ENCODE measurements at places on chromosomes 11 and 22.

- no peak for DNase-seq
These were observed 168.5 kb downstream of the MPPED1 start for GRCh38 chr22:43580271-43580750.

GRCh38 chr11:121958323-121958970 lies 157.6 kb downstream of the BLID start:
- no peak for DNase-seq

DNA sequence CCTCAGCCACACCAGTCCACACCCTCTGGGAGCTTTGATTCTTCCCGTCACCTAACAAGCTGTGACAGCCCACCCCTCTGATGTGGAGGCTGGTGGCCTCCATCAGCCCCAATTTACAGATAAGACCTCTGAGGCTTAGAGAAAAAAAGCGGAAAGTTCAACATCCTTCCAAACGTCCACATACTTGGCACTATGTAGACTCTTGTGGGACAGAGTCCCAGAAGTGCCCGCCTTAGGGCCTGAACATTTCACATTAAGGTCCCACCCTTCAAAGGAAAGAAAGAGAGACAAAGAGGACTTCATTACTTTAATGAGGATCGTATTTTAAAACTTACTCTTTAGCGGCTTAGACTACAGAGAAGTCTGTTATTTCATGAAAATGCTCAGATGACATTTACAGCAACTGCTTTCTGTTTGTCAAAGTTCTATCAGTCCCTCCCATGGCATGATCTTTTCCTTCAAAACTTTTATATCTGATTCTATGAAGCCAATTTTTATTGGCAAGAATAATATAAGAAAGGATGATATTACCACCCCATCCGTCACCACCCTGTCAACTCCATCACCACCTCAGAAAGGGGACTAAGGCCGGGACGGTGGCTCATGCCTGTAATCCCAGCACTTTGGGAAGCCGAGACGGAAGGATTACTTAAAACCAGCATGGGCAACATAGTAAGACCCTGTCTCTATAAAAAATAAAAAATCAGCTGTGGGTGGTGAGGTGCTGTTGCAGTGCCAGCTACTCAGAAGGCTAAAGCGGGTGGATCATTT lies 15.7 kb upstream of the SCGB1A1 start:
- DNase-seq = no peak

GRCh38 chr11:78079232-78080083 lies at the start of gene NDUFC2:
NDUFC2 (minus strand) TSS chr11:78079862; CDS start chr11:78079744, 118 bp downstream.
- DNase-seq = peak; percentile 85

- DNase-seq = no peak
These were observed 30.5 kb upstream of the CABP7 start for GRCh38 chr22:29689206-29689879.

- no peak for DNase-seq
These were observed 17.5 kb downstream of the KCNJ5 start for GRCh38 chr11:128908391-128909246.

GRCh38 chr11:124889191-124890091 lies 8.2 kb downstream of the ROBO4 start:
- no peak for DNase-seq

- no peak for DNase-seq
These were observed 11.5 kb upstream of the TBC1D22A start for GRCh38 chr22:46750863-46751443.

- DNase-seq = no peak
These were observed 685.0 kb downstream of the ETS1 start for GRCh38 chr11:127902382-127902781.

GRCh38 chr11:69985641-69986439 lies 92.3 kb upstream of the ANO1 start:
- DNase-seq = no peak

GRCh38 chr11:17014833-17015626 lies 816 bp upstream of the PLEKHA7 start:
- peak; percentile 42 for DNase-seq

GRCh38 chr11:120750647-120751549 lies 239.3 kb downstream of the GRIK4 start:
- no peak for DNase-seq

GRCh38 chr11:89452780-89453179 lies 38.4 kb downstream of the NOX4 start:
- no peak for DNase-seq

- peak; percentile 29 for DNase-seq
These were observed 41.2 kb downstream of the MYEOV start for GRCh38 chr11:69335007-69335780.

DNA sequence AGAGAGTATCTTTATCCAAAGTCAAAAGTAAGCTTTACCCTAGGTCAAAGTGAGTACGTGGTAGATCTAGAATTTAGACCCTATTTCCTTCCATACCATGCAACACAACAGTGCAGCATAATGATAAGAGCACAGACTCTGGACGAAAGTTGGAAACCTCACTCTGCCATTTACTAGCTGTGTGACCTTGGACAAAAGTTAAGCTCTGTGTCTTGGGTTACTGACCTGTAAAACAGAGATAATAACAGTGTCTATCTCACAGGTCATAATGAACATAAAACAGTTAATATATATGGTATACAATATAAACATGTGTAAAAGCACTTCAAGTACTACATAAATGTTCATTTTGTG lies 13.6 kb upstream of the CHRNA10 start:
- DNase-seq = no peak

- DNase-seq = peak; percentile 74
These were observed 10.4 kb upstream of the HIKESHI start for GRCh38 chr11:86291466-86292262.

GRCh38 chr22:43266076-43266475 lies 77.1 kb downstream of the SCUBE1 start:
- DNase-seq = no peak

DNA sequence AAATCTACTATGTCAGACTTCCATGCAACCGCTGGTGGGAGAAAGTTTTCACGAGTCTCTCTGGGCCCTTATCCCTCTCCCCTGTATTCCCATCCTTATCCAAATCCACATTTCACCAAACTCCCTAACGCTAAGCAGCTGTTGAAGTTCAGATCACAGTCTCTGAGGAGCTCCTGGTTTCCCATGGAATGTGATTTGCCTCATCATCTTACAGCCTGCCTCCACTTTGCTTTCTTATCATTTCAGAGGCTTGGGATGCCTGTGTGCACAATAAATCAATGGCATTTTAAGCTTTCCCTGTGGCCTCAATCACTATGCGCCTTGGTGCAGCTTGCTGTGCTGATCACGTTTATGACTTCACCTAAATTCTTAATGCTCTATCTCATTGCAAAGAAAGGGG lies 352.4 kb upstream of the FAT3 start:
- DNase-seq = no peak

DNA sequence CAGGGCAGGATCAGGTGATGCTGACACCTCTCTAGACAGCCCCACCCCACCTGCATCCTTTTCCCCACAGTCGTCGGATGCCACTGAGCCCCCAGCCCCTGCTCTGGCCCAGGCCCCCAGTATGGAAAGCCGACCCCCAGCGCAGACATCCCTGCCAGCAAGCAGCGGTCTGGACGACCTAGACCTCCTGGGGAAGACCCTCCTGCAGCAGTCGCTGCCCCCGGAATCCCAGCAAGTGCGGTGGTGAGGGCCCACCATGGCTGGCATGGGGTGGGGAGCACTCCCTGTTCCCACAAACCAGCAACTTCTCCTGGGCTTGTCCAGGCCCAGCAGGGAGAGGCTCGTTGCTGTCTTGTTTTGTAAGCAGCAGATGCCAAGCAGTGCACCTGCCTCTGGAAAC lies 9.5 kb upstream of the SH3BP1 start:
- DNase-seq = no peak

GRCh38 chr22:33919391-33920196 lies 682 bp downstream of the LARGE1 start:
- DNase-seq = peak; percentile 39

DNA sequence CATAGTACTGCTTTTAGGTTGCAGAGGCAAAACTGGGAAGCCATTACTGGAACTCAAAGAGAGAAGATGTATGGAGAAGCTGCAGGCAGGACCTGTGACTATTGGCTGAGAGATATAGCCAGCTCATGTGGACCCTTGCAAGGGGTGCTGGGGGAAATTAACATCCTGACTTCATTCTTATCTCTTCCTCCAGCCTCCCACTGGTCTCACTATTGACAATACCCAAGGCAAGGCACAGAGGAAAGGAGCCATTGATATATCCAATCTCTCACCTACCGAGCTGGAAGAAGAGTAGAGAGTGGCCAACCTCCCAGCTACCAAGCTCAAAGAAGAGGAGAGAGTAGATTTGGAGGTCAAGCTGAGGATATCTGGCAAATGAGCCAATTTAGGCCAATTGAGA lies 36.8 kb upstream of the ZBED5 start:
- DNase-seq = no peak

- no peak for DNase-seq
These were observed 10.8 kb upstream of the CCT8L2 start for GRCh38 chr22:16603448-16603768.

- DNase-seq = no peak
These were observed 38.2 kb downstream of the OR10A6 start for GRCh38 chr11:7892840-7893254.

DNA sequence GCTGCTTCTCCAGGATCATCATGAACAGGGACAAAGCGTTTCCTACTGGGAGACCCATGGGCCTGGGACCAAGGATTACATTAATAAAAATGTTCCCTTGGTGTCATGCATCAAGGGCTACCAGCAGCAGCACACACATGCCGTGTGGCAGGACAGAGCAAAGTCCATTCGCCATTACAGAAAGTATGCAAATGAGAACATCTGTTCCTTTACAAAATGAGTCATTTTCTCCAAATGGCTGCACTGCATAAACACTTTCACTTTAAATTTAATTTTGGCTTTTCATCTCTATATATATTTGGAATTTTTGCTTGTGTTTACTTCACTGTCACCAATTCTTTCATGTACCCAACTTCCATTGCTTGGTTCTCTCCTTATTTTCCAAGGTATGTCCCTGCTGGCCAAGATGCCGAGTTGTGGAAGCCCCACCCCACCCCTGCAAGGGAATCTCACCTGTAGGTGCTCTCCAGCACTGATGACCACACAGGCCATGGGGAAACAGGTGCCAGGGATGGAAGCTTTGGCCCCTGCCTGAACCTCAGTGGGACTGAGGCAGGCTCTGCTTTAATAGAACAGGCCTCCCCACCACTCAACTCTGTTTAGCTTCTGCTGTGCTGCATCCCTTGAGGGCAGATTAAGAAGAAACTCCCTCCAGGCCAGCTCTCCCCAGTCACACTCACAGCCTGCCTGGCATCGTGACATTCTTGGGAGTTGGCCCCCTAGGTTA lies 15.6 kb upstream of the GNAZ start:
- DNase-seq = peak; percentile 23

DNA sequence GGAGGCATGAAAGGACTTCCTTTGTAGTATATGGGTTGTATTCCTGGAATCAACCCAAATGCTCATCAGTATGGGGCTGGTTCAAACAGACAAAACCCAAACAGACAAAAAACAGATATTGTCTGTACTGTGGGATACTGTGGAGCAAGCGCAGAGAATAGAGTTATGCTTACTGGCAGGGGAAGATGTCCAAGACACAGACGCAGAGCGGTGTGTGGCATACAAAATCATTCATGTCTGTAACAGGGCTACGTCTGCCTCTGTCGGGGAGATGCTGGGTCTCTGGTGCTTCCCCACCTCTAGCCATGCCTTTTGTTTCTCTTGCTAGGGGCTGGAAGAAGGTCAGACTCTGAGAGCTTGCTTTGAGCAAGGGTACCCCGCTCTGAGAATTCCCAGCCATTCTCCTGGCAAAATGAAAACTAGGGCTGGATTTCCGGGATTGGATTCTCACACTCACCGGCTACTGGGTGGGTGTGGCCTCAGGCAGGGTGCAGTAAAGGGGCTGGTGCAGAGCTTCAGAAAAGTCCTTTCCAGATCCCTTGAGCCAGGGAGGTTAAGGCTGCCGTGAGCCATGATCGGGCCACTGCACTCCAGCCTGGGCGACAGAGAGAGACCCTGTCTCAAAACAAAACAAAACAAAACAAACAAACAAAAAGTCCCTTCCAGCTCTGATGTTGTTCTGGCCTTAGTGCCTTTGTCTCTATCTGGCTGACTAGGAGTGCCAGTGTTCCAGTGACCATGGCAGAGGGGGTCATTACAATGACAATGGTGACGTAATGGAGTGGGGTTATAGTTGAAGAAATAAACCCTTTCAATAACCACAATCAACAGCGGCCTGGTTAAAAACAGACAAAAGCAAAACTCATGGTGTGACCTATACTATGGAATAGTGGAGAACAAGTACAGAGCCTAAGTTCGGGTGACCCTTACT lies 2.9 kb upstream of the ABCC8 start:
- no peak for DNase-seq

GRCh38 chr22:29480262-29480511 lies 169 bp downstream of the NEFH start:
- no peak for DNase-seq

DNA sequence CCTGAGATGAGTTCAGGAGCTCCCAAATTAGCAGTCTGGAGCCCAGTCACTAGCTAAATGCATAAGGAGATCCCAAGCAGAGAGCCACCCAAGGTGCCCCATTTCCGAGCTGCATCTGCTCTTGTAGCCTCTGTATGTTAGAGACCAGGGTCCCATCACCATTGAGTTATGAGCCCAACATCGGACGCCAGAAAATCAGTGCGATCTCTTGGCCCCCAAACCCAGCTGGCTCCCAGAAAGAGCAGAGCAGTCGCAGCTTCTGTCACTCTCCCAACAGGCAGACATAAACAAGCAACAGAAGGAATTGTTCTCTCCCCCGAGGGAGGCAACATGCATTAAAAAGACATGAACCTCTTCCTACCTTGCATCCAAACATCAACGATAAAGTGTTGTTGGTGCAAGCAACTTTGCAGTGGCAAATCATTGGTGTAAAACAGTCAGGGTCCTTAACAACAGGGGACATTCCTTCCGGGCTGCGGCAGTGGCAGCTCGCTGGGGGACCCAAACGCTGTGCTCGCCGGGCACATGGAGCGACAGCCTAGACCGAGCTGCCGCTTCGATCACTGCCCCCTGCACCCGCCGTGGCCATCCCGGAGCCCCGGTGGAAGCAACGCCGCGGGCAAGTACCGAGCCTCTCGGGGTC lies 907.1 kb downstream of the DLG2 start:
- DNase-seq = no peak

- DNase-seq = no peak
These were observed 76.0 kb upstream of the SORL1 start for GRCh38 chr11:121376130-121376529.

- DNase-seq = no peak
These were observed 12.8 kb upstream of the ST14 start for GRCh38 chr11:130146796-130147195.

- DNase-seq = no peak
These were observed 423.2 kb upstream of the ANO3 start for GRCh38 chr11:25908726-25909125.

- DNase-seq = no peak
These were observed 511.4 kb upstream of the B3GAT1 start for GRCh38 chr11:134923441-134923840.

- DNase-seq = no peak
These were observed 14.9 kb downstream of the DNAJB13 start for GRCh38 chr11:73965764-73966121.

DNA sequence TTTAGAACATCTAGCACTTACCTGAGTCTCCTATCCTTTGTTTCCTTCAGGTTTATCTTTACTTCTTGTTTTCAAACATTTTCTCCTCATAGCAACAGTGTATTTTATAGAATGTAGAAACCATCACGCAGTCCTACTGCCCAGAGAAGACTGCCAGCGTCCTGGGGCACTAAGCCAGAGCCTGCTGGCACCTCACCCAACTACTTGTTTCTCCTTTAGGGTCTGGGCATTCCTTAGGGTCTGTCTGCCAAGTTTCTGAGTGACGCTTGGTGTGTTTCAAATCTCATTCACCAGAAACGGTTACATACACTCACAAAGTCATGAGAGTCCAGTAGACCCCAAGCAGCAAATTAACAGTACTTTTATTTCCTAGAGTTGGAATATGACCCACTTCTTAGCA lies 49.6 kb upstream of the SLC25A1 start:
- DNase-seq = no peak
